ENCODE measurements at places on chromosomes 2 and 18.

DNA sequence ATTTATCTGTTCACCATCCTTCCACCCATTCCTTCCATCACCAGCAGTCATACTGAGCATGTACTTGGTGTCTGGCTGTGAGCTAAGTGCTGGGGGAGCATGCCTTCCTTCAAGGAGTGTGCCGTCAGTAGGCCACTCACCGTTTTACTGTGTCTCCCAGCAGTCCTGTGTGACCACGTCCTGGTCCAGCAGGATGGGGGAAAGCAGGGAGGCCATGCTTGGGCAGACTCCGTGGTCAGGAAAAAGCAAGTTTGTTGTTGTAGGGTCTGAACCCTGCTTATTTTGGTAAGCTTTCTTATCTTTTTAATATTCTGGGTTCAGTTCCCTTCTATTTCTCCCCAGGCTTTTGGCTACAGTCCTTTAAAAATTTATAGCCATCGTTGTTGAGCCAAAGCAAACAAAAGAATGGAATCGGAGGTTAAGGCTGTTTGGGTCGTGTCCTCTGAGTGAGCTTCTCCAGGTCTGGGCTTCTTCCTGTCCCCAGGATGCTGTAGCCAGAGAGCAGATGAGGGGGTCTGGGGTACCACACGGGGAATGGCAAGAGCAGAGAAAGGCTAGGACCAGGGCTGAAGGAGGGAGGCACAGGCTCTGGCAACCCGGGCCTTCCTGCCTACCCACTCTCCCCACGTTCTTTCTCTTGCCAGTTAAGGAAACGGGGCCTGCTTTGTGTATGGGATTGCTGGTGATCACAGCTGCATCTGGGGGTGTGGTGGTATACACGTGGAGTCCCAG, 13.5 kb downstream of the SLC30A3 start:
- no peak for DNase-seq

DNA sequence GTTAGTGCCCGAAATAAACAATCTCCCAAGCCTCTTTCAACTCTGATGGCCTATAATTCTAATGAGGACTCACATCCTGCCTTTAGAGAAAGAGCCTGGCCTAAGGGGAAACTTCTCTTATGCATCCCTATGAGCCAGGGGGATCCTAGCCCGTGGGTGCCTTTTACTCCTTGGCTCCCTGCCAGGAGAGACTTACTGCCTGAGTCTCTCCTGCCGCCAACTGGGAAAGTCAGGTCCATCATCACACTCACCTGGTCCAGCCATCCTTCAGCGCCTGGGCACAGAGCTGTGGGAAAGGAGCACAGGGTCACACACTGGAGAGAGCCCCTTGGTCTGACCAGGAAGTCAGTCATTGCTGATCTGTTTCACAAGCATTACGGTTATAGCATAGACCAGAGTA, 24.1 kb downstream of the ENOSF1 start:
- DNase-seq, result no peak

- no peak for DNase-seq
Observed at GRCh38 chr18:79260510-79260909, 135.2 kb upstream of the NFATC1 start.

- no peak for DNase-seq
Observed at GRCh38 chr2:75592888-75593287, 32.1 kb upstream of the EVA1A start.

DNA sequence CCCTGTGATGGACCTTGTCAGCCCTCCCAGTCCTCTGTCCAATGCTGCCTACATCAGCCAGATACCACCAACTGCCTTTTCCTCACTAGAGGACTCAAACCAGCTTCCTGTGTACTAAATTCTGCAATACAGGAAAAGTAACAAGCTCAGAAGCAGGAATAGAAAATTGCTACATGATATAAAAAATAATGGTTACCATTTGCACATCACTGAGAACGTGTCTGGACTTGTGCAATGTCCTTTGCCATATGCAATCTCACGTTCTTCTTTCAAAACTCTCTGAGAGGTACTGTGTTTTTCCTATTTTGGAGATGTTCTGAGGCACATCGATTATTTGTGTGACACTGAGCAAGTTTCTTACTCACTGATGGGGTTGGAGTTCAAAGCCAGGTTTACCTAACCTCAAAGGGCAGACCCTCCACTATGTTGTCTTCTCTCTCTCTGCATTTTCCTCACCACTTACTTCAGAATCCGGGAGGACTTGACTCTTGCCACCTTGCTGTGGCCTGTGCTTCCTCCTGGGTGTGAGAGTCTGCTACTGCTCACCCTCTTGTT, 12.1 kb downstream of the UPP2 start:
- DNase-seq, result no peak

DNA sequence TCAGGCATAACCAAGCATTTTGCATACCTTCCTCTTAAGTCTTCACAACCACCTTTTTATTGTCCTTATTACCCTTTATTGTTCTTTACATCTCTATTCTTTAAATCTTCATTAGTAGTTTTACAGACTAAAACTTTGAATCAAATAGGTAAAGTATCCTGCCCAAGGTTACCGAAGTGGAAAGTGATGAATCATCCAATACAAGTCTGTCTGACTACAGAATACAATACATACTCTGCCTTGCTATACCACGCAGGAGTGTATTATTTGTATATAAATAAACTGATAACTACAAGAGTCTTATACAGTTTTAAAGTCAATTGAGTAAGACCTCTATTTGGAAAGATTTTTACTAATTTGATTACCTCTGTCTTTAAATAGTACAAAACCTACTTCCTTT, 196.0 kb downstream of the ZEB2 start:
- DNase-seq, result no peak

DNA sequence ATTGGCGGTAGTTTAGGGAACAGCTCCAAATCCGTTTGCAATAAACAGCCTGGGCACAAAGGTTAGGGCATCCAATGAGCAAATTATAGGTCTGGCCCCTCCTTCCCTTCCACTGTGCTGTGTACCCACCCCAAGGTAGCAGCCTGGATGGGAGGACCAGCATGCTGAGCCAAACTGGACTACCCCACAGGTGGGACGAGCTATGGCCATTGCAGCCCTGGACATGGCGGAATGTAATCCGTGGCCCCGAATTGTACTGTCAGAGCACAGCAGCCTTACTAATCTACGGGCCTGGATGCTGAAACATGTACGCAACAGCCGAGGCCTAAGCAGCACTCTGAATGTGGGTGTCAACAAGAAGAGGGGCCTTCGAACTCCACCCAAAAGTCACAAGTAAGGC, 6.7 kb downstream of the AGBL5 start:
- DNase-seq, result no peak

DNA sequence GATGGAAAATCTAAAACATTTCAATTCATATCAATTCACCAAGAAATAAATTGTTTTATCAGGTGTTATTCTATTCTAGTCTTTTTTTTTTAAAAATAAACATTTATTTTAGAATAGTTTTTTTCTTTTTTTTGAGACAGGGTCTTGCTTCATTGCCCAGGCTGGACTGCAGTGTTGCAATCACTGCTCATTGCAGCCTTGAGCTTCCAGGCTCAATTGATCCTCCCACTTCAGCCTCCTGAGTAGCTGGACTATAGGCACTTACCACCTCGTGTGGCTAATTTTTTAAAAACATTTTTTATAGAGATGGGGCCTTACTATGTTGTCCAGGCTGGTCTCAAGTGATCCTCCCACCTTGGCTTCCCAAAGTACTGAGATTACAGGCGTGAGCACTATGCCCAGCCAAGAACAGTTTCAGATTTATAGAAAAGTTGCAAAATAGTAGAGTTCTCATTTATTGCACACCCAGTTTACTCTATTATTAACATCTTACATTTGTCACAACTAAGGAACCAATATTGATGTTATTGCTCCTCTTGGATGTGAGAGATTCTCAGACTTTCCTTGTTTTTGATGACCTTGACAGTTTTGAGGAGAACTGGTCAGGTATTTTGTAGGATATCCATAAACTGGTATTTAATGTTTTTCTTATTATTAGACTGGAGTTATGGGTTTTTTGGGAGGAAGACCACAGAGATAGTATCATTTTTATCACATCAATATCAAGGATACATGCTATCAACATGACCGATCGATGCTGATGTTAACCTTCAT, 29.9 kb downstream of the PDE6D start:
- DNase-seq, result no peak

- no peak for DNase-seq
Observed at GRCh38 chr2:134609924-134610513, 108.8 kb downstream of the TMEM163 start.

DNA sequence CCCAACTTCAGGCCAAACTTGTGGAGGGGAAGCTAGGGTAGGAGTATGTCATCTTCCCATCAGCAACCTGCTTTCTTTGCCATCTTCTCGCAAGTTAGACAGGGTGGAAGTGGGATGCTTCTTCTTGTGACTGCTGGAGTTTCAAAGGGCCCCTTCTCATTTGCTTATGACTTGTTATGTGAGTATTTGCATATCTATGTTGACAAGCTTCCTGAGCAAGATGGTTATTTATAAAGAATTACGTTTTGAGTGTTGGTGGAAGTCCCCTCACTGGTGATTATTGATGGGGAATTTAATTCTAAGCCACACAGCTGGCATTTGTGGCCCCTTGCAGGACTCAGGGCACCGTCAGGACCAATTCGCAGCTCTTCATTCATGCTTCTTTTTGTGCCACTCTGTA, 791.0 kb downstream of the LRRTM4 start:
- no peak for DNase-seq

GRCh38 chr2:103815731-103816130, 1038.2 kb upstream of the POU3F3 start:
- no peak for DNase-seq

DNA sequence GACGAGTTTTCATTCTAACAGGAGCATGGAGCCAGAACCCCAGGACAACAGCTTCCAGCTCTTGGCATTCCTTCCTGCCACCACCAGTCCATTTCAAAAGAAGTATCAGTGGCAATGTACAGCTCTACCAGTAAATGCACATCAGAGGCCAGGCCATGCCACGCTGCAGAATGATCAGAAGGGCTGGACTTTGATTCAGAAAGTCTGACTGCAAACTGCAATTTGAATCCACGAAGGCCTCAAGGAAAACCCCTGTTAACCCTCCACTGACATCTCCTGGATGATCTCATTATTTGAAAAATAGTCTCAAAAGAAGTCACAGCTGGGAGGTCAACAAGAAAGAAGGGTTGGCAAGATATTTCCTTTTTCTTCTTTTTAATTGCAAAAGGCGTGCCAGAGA, 119.2 kb downstream of the MYO5B start:
- no peak for DNase-seq

DNA sequence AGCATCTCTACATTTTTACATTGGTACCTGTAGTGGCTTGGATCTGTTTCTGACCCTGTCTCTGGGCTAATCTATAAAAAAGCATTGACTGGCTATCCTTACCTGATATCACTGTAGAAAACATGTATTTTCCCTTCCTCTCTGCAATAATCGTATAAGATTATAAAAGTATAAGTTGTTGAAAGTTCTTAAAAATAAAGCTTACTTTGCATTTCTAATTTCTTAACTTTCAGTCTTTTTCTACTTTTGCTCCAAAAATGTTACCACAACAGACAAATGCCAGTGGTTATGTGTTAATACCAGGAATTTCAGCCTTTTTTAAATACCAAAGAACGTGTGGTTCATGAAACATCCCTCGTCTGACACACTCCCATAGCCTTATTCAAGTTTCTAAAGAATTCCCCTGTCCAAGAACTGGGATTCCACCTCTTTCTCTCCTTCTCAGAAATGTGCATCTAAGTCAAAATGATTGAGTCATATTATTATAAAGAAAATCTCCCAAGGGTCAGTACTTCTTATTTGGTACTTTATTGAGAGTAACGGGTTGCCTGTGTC, 28.5 kb upstream of the ACKR3 start:
- no peak for DNase-seq

DNA sequence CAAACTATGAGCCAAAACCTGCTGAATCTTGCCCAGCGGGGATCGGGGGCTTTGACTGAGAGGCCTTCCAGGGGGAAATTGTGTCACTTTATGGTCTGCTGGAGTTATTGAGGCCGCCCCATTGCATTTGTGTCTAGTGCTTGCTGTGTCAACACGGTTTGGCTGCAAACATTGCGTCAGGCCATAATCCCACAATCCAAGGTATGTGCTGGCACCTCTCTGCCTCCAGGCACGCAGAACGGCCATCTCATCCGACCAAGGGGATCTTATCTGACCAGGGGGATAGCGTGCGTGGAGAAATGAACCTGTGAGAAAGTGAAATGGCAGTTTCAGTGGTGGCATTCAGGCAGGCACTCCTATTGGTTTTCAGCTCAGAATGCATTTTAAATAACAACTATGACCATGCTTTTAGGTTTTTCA, 18.1 kb upstream of the LYPD6B start:
- no peak for DNase-seq

- no peak for DNase-seq
Observed at GRCh38 chr18:70376137-70376913, 87.5 kb downstream of the SOCS6 start.

DNA sequence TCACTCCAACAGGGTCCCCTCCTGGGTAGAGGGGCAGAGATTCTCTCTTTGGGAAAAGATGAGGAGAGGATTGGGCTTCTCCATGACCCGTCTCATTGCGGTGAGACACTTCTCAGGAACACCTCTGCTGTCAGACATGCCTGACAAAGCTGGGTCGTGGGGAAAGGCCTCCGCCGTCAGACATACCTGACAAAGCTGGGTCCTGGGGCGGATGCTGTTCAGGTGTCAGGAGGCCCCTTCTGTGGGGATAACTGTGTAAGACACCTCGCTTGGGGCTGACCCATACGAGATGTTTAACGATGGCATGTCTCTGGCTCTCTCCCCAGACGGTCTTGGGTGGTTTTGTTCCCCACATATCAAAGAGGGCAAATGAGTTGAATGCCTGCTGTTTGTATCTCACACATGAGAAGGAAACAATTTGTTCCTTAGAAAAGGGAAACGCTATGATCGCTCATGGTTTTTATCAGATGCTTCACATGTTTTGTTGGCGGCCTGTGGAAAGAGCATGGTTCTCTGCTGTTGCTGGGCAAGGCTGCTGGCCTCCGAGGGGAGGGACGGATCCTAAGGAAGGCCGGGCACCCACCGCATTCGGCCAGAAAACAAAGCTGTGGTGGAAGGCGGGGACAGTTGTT, 40.8 kb upstream of the PXDN start:
- DNase-seq, result no peak

GRCh38 chr2:137333386-137334165, 568.2 kb downstream of the THSD7B start:
- DNase-seq, result no peak

- DNase-seq, result no peak
Observed at GRCh38 chr18:35508746-35509338, 11.1 kb upstream of the INO80C start.

GRCh38 chr2:44944102-44944951, 2.8 kb downstream of the SIX3 start:
- DNase-seq, result no peak

- no peak for DNase-seq
Observed at GRCh38 chr2:82959727-82960126, 1499.4 kb downstream of the SUCLG1 start.

GRCh38 chr18:48838921-48839818, 111.6 kb downstream of the SMAD7 start:
- DNase-seq, result no peak
